ENCODE measurements at places on chromosomes 5 and 9. TPM values are rescaled to one million over a fixed set of nuclear protein-coding genes. Genes with fewer than 3 reads are reported as not detected.

Gene PCDHGA3
- not detected for total RNA-seq

DNA sequence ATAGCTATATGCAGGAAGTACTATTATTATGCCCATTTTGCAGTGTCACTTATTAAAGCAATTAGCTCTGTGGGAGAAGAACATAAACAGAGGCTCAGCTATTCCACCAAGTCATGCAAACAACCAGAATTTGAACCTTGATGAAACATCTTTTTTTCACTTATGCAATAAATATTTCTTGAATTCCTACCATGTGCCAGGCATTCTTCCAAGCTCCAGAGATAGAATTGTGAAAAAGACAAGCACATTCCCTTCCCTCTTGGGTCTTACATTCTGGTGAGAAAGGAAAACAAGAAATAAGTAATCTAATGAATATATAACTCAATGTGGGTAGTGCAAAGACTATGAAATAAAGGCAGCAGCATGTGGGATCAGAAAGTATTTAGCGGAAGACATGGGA is 32.1 kb upstream of the ADRB2 start:
- DNase-seq: no peak
- H3K36me3 ChIP-seq: no peaks in the 10 kb centered on the region
- H3K27ac ChIP-seq: no peak overlapping the region

DNA sequence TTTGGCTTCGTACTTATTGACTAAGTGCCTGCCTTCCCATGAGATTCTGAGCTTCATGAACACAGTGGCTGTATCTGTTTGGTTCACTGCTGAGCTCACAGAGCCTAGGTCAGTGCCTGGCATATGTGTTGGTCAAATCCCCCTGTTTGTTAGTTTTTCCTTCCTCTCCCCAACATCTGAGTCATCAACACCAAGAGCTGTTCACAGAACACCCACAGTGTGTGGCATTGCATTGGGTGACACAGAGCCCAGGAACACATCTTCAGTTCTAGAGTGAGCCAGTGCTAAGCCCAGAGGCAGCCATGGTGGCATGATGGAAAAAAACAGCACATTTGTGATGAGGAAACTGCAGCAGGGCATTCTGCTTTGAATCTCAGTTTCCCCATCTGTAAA is 294.6 kb downstream of the SEC61B start:
- DNase-seq: no peak
- H3K27ac ChIP-seq: no peak overlapping the region
- H3K4me1 ChIP-seq: no peaks in the 10 kb centered on the region
- H3K27me3 ChIP-seq: no peaks in the 10 kb centered on the region

DNA sequence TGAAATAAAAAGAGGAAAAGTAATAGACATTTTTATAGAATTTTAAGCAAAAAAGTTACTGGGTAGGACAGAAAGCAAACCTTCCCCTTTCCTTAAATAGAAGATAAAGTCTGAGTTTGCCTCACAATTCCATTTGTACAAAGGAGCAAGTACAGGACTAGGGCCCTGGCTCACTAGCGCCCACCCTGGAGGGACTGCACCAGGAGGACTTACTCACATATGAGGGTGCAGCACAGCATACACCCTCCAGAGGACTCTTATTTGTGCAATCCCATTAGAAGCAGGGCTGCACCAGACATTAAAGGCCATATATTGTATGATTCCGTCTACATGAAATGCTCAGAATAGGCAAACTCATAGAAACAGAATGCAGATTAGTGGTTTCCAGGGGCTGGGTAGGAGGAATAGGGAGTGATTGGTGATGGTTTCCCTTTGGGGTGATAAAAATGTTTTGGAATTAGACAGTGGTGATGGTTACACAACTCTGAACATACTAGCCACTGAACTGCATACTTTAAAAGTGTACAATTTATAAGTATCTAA is 4.5 kb downstream of the REEP5 start:
- no peak overlapping the region for H3K4me3 ChIP-seq
- DNase-seq: no peak
- peaks cover 47% of the 10 kb centered on the region for H3K4me1 ChIP-seq
- no peaks in the 10 kb centered on the region for H3K27me3 ChIP-seq
- H3K27ac ChIP-seq: no peak overlapping the region

Gene SPAAR
- not detected for total RNA-seq

GRCh38 chr9:136784997-136785361 is 6.2 kb upstream of the TMEM141 start:
- no peak for DNase-seq
- H3K4me1 ChIP-seq: peaks cover 7% of the 10 kb centered on the region
- no peak overlapping the region for H3K27ac ChIP-seq
- no peaks in the 10 kb centered on the region for H3K27me3 ChIP-seq

- no peak for DNase-seq
- H3K36me3 ChIP-seq: no peaks in the 10 kb centered on the region
- H3K4me1 ChIP-seq: no peaks in the 10 kb centered on the region
- no peaks in the 10 kb centered on the region for H3K27me3 ChIP-seq
- no peak overlapping the region for H3K27ac ChIP-seq
Observed at GRCh38 chr9:76932265-76932664, 26.4 kb upstream of the PRUNE2 start.

Gene UNC13B
- total RNA-seq: 0.38 TPM

DNA sequence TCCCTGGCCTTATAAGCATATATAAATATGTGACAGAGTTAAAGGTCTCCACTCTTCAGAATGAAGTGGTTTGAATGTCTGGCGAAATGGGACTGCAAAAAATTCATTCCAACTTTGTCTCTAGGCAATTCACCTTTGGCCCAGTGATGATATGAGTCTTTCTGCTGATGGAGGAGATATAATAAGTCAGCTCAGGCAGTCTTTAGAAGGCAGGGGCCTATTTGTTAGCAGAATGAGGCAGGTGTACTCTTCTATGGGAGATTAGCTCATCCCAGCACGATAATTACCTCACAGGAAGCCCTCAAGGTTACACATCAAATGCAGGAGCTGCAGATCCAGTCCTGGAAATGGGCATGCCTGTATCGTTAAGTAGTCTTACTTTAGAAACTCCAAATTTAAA is 300.5 kb downstream of the NR2F1-AS1 start:
- DNase-seq: no peak
- no peaks in the 10 kb centered on the region for H3K4me1 ChIP-seq
- no peak overlapping the region for H3K4me3 ChIP-seq
- H3K36me3 ChIP-seq: no peaks in the 10 kb centered on the region
- H3K27ac ChIP-seq: no peak overlapping the region

DNA sequence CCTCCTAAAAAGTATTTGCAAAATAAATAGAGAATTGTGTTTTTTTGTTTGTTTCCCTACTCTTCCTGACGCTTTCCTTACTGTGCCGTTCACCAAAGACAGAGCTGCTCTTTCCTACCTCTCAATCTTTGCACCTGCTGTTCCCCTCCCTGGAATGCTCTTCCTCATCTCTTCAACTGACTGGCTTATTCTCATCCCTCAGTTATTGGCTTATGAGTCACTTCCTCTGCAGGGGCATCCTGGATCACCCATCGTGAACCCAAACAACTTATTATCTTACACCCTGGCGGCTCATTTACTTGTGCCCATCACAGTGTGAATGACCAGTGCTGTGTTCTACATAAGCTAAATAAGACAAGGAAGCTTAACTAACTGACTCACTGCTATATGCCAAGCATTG is 36.1 kb upstream of the CCNG1 start:
- no peak overlapping the region for H3K27ac ChIP-seq
- no peak overlapping the region for H3K4me3 ChIP-seq
- H3K27me3 ChIP-seq: no peaks in the 10 kb centered on the region
- no peaks in the 10 kb centered on the region for H3K36me3 ChIP-seq
- no peaks in the 10 kb centered on the region for H3K4me1 ChIP-seq

- H3K27me3 ChIP-seq: no peaks in the 10 kb centered on the region
- H3K4me1 ChIP-seq: no peaks in the 10 kb centered on the region
- no peak overlapping the region for H3K4me3 ChIP-seq
- DNase-seq: no peak
- H3K36me3 ChIP-seq: no peaks in the 10 kb centered on the region
Observed at GRCh38 chr5:79743846-79744605, 54.4 kb downstream of the CMYA5 start.

GRCh38 chr9:92467511-92467910 is 14.8 kb downstream of the ASPN start:
- no peaks in the 10 kb centered on the region for H3K27me3 ChIP-seq
- no peak overlapping the region for H3K27ac ChIP-seq
- no peak for DNase-seq
- H3K4me3 ChIP-seq: no peak overlapping the region

Gene RIOK2
- 26.0 TPM for total RNA-seq

DNA sequence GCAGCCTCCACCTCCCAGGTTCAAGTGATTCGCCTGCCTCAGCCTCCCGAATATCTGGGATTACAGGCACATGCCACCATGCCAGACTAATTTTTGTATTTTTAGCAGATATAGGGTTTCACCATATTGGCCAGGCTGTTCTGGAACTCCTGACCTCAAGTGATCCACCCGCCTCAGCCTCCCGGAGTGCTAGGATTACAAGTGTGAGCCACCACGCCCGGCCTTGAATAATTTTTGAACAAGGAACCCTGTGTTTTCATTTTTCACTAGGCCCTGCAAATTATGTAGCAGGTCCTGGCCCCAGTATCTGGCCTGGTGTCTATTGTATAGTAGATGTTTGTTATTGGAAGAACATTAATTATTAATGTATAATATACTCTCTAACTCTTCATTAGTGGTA is 140.7 kb downstream of the PIK3R1 start:
- no peak overlapping the region for H3K4me3 ChIP-seq
- no peak for DNase-seq
- no peaks in the 10 kb centered on the region for H3K27me3 ChIP-seq
- no peaks in the 10 kb centered on the region for H3K36me3 ChIP-seq

Gene PDZD2
- total RNA-seq: 1.8 TPM

Gene LURAP1L
- not detected for total RNA-seq

DNA sequence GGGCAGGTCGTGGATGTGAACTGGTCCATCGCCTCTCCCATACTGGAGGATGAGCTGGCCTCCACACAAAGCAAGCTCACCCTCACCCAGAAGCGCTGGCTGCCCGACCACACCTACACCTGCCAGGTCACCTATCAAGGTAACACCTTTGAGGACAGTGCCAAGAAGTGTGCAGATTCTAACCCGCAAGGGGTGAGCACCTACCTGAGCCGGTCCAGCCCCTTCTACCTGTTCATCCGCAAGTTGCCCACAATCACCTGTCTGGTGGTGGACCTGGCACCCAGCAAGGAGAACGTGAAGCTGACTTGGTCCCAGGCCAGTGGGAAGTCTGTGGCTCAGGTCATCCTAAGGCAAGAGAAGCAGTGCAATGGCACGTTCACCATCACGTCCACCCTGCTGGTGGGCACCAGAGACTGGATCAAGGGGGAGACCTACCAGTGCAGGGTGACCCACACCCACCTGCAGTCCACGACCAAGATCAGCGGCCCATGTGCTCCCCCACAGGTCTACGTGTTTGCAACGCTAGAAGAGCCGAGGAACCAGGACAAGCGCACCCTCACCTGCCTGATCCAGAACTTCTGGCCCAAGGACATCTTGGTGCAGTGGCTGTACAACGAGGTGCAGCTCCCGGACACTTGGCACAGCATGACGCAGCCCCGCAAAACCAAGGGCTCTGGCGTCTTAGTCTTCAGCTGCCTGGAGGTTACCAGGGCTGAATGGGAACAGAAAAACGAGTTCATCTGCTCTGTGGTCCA is 71.3 kb downstream of the INSL6 start:
- DNase-seq: no peak
- H3K36me3 ChIP-seq: peaks cover 18% of the 10 kb centered on the region
- no peak overlapping the region for H3K4me3 ChIP-seq
- H3K27ac ChIP-seq: no peak overlapping the region

GRCh38 chr5:139046551-139046950 is 151.6 kb downstream of the SIL1 start:
- H3K4me1 ChIP-seq: no peaks in the 10 kb centered on the region
- no peak for DNase-seq
- H3K4me3 ChIP-seq: no peak overlapping the region
- H3K27me3 ChIP-seq: no peaks in the 10 kb centered on the region
- H3K36me3 ChIP-seq: peaks cover 3% of the 10 kb centered on the region

DNA sequence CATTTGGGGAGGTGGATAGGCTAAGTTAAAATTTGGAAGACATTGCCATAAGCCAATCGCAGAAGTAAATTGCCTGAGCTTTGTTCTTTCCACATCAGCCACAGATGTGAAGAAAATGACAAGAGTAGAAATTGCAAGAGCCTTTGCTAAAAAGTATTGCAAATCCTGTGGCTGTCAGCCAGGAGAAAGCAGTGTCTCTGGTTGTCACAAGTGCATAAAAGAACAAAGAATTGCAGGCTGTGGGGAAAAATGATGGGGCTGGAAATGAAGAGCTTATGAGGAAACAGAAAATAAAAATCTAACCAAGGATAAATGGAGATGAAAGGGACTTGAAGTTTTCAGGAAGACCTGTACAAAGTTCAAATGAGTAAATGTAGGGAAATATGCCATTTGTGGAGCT is 344.8 kb downstream of the CSNK1G3 start:
- no peak overlapping the region for H3K4me3 ChIP-seq
- DNase-seq: no peak
- no peaks in the 10 kb centered on the region for H3K36me3 ChIP-seq
- H3K4me1 ChIP-seq: no peaks in the 10 kb centered on the region

Gene PDE8B
- 0.22 TPM for total RNA-seq

DNA sequence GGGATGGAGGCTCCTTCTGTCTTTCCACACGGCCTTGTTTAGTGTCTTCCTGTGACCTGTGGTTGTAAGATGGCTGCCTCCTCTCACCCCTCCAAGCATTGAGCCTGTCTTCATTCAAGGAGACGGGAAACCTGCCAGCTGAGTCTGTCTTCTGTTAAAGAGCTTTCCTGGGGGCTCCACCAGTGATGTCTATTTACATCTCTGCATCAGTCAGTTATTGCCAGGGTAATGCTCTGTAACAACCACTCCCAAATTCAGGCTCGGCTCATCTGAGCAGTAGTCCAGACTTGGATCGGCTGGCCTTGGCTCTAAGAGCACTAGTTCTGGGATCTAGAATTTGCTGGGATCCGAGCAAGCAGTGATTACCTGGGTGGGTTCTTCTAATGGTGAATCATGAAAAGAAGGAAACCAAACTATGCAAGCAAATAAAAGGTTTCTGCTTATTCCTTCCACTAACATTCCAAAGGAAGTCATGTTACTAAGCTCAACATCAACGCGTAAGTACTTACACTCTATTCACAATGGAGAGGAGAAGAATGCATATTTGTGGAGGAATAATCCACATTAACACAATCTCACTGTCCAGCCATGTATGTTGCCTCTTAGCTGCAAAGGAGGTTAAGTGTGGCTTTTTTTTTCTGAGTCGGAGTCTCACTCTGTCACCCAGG is 61.7 kb downstream of the GALNT12 start:
- no peaks in the 10 kb centered on the region for H3K4me1 ChIP-seq
- DNase-seq: no peak

DNA sequence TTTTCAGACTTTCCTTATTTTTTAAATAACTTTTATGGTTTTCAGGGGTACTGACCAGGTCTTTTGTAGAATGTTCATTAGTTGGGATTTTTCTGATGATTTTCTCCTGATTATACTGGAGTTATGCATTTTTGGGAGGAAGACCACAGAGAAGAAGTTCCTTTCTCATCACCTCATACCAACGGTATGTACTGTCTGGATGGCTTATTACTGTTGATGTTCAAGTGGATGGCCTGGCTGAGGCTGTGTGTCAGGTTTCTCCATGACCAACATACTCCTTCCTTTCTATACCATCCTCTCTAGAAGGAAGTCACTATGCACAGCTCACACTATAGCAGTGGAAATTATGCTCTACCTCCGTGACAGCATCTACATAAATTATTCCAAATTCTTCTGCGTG is 71.1 kb upstream of the NR3C1 start:
- H3K36me3 ChIP-seq: no peaks in the 10 kb centered on the region
- no peaks in the 10 kb centered on the region for H3K27me3 ChIP-seq
- DNase-seq: no peak
- no peak overlapping the region for H3K27ac ChIP-seq
- no peak overlapping the region for H3K4me3 ChIP-seq

Measured in CD4-positive, alpha-beta T cell (primary cell).